ENCODE measurements at places on chromosomes 16 and 17.
A peak's percentile ranks its signal among the peaks of the same experiment; 100 is the strongest.

GRCh38 chr17:59725691-59726090 lies 18.2 kb downstream of the VMP1 start:
- DNase-seq, result no peak

DNA sequence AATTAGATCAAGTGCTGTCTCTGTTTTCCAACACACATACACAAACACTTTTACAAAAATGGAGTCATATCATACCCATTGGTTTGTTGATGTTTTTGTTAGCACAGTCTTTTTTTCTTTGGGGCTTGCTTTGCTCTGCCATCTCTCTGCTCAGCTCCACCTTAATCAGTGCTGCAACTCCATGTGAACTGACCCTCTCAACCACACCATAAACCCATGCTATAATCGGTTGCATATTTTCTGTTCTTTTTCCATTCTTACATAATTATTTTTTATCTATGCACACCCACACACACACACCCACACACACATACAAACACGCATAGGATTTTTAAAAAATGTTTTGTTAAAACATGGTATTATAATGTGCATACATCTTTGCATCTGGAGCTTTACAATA lies 91.0 kb upstream of the CDH13 start:
- DNase-seq, result no peak

DNA sequence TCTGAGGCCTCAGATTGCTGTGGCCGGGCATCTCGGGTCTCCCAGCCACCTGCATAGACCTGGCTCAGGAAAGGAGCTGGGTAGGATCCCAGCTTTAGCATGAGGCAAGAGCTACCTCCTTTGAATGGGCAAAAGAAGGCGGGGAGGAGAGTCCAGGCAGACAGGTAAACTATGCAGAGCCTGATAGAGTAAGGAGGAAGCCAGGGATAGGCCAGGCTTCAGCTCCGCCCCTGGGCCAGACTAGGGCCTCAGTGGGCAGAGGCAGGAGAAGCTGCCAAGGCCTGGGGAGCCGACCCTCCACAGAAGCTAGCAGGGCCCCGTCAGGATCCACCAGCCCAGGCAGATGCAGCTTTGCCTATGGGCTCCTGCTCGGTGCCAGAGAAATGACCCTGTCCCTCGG lies 22.6 kb upstream of the UBE2G1 start:
- no peak for DNase-seq

- no peak for DNase-seq
These were observed 27.8 kb upstream of the ITGA3 start for GRCh38 chr17:50027881-50028735.

DNA sequence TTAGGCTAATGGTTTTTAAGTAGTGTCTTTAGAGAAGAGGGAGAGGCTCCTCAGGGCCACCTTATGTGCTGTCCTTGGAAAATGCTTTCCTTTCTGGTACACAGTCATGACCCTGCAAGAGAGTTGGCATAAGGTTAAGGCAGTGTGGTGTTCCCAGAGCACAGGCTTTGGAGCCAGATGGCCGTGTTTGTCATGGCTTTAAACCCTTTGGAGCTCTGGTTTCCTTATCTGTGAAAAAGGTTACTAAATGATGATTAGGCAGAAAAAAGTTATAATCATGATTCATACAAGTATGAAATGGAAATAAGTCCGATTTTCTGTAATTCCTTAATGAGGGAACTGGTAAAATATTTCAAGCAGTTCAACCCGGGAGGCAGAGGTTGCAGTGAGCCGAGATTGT lies 13.2 kb downstream of the UTP4 start:
- DNase-seq, result no peak

DNA sequence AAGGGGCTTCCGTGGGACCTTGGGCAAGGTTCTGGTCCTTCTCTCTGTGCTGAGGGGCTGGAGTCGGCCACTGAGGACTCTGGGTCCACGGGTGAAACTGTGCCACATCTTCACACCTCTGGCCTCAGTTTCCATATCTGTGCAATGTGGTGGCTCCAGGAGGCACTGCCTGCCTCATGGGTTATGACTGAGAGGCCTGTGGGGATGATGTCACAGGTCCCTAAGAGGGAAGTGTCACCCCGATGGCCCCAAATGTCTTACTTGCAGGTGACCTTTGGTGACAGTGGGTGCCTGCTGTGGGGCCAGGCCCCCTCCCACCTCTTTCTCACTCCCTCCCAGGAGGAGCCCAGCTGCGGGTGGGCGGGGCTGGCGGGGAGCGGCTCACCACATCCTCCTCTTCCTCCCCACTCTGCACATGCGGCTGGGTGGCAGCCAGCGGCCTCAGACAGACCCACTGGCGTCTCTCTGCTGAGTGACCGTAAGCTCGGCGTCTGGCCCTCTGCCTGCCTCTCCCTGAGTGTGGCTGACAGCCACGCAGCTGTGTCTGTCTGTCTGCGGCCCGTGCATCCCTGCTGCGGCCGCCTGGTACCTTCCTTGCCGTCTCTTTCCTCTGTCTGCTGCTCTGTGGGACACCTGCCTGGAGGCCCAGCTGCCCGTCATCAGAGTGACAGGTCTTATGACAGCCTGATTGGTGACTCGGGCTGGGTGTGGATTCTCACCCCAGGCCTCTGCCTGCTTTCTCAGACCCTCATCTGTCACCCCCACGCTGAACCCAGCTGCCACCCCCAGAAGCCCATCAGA lies at the start of gene IL21R:
Gene IL21R, plus strand, starts transcription at position 407 of the 801 bp plus-strand sequence. CDS start 27,898 bp downstream, outside the sequence.
- peak; percentile 66 for DNase-seq
